ENCODE measurements at places on chromosomes 3 and 15.

DNA sequence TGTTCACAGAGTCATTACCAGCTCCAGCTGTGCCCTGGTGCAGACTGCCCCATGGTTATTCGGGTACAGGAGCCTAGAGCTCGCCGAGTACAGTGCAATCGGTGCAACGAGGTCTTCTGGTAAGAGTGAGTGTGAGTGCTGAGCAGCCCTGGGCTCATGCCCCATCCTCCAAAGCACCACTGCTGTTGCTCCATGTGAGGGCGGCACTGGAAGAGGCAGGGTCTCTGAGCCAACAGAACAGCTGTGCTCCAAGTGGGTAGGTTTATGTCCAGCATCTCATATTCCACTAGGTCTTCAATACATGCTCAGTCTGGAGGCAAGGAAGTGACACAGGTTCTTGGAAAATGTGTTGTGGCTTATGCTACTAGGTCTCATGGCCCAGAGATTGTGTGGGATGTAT is 19.5 kb upstream of the P4HTM start:
- DNase-seq: no peak

- DNase-seq: no peak
Measured at GRCh38 chr3:147614210-147614609, 205.0 kb downstream of the ZIC1 start.

GRCh38 chr3:100613721-100614390 is 4.5 kb downstream of the ADGRG7 start:
- no peak for DNase-seq

GRCh38 chr3:161913786-161914389 is 417.3 kb downstream of the OTOL1 start:
- DNase-seq: no peak

DNA sequence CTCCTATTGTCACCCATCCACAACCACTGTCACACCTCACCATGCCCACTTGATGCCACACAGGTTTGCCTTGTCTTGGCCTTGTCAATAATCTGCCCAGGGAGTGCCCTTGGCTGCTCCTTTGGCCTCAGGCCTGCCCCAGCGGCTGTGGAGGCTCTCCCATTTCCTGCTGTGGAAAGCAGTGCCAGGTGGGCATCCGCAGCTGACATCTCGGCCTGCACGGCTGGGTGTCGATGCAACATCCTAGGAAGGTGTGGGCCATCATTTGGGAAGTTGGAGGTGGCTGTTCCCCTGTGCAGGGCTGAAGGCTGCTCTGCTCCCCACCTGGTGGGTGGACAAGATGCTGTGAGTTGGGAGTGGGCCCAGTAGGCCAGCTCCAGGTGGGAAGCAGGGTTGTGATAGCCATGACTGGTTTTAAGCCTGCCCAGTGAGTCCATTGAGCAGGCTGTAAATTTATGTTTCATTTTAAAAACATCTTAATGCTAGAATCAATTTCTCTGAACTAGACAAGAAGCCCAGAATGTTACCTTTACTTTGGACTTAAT is 12.5 kb downstream of the DNAH1 start:
- DNase-seq: no peak

- no peak for DNase-seq
Measured at GRCh38 chr3:56792193-56792592, 9.6 kb downstream of the ARHGEF3 start.

DNA sequence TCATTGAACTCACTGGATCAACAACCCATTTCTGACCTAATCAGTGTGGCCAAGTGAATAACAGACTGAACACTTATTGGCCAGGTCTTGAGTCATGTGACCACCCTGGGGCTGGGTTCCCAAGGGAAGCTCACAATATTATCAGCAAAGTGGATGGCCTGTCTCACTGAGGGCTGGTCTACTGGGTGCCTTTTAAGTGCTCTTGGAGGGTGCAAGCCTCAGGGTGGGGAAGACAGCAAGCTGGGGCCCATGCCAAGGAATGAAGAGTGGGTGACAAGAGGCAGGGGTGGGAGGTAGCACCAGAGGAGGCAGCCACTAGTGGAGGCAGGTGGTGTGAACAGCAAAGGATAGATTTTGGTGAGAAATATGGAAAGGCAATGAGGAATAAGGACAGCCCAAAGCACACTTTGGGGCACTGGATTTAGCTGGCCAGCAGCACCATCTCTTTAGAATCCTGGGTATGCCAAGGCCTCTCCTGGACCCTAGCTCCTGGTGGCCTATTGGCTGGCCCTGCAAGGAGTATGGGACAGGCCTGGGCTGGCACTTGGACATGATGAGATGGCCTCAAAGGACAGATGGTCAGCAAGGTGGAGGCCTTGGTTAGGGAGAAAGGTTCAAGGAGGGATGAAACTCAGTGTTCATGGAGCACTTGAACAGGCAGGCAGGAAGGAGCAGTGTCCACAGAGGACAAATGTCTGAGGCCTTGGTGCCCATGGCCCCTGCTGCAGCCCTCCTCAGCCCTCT is 34.2 kb downstream of the HMCES start:
- no peak for DNase-seq

GRCh38 chr15:73378089-73378488 is 9.3 kb upstream of the HCN4 start:
- no peak for DNase-seq

DNA sequence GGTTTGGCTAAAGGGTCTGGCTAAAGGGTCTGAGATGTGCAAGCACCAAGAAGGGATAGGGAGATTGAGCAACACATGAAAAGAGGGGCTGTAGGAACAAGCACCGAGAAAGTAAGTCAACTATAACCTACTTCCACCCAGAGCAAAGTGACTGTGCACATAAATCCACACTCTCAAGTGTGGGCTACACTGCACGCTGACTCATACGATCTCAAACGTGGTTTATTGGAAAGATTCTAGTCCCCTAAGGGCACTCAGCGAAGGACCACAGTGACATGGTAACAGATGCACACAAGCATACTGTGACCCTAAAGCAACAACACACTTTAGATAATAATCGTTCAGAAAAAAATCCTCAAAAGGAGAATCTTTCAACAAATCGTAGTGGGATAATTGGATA is 48.0 kb downstream of the EHHADH start:
- DNase-seq: no peak

GRCh38 chr15:58043192-58043903 is 22.2 kb downstream of the ALDH1A2 start:
- no peak for DNase-seq

DNA sequence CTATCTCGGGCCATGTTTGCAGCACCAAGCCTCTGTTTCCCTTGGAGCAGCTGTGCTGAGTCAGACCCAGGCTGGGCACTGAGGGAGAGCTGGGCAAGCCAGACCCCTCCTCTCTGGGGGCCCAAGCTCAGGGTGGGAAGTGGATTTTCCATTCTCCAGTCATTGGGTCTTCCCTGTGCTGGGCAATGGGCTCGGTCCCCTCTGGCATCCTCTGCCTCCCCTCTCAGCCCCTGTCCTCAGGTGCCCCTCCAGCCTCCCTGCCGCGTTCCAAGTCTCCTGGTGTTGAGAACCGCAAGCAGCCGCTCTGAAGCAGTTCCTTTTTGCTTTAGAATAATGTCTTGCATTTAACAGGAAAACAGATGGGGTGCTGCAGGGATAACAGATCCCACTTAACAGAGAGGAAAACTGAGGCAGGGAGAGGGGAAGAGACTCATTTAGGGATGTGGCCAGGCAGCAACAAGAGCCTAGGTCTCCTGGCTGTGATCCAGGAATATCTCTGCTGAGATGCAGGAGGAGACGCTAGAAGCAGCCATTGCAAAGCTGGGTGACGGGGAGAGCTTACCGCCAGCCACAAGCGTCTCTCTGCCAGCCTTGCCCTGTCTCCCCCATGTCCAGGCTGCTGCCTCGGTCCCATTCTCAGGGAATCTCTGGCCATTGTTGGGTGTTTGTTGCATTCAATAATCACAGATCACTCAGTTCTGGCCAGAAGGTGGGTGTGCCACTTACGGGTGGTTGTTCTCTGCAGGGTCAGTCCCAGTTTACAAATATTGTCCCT is 1.2 kb downstream of the RHO start:
- no peak for DNase-seq
